ENCODE measurements at places on chromosomes 2 and 18.
A peak's percentile ranks its signal among the peaks of the same experiment; 100 is the strongest.

- DNase-seq: no peak
Measured at GRCh38 chr2:239563561-239563960, 162.7 kb upstream of the HDAC4 start.

GRCh38 chr18:53795610-53796009 is 428.9 kb downstream of the MBD2 start:
- no peak for DNase-seq

GRCh38 chr2:195579776-195580555 is 77.1 kb upstream of the SLC39A10 start:
- DNase-seq: peak; percentile 8

DNA sequence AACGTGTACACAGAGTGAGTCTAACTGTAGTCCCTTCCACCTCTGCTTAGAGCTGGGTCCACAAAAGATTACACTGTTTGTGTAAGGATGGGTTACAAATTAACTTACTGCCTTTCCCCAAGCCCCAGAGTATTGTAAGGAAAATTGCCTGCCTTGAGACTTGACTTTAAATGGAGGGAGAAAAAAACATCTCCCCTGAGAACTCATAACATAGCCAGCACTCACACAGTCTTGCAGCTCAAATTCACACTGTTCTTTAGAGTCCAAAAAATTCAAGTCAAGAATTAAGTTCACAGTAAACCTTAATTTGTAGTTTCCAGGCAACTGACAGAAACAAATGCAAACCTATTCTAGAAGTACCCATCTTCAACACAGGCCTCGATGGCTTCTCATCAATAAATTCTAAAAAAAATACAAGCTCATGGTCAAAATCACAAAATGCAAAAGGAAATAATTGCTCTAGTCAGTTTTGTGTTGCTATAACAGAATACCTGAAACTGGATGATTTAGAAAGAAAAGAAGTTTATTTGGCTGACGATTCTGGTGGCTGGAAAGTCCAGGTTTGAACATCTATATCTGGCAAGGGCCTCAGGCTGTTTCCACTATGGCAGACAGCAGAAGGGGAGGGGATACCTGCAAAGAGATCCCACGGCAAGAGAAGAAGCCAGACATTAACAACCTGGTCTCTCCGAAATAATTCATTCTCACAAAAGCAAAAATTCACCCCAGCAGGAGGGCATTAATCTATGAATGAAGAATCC is 34.6 kb upstream of the TMEM17 start:
- DNase-seq: no peak

DNA sequence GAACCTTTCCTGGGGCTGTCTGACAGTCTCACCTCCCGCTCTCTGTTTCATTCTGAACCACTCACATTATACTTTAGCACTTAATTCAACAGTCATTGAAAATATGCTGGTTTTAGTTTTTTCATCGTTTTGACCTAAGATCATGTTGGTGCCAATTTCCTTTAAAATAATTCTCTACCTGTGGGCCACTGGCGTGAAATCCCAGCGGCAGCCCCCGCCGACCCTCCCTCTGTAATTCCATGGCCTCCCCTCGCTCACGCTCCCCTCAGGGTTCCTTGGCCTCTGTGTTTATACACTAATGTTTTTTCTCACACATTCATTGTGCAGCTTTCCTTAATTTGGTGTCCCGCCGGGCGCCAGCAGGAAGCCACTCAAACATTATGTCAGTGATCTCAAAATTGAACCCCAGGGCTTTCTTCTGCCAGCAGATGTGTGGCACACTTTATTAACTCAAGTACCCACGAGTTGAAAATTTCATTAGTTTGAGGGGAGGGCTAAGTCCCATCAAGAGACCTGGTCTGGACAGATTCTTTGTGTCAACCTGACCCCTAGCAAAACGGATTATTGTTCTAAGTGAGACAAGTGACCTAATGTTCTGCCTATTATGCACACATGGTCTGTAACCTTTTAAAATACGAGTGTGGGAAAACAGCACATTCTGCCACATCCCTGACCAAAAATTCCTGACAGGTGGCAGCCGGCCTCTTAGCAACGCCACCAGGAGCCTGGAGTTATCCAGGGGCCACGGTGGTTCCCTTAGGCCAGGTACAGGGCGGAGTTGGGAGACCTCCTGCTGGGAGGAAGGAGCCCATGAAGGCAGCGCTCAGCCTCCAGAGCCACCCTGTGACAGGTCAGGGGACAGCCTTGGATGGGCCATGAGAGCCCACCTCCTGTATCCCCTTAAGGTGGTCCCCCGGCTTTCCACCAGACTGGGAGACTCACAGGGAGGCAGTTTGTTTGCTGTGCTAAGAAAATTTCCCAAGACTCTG is 53.1 kb downstream of the APOB start:
- DNase-seq: no peak

- no peak for DNase-seq
Measured at GRCh38 chr2:109239720-109240119, 110.7 kb downstream of the SH3RF3 start.

DNA sequence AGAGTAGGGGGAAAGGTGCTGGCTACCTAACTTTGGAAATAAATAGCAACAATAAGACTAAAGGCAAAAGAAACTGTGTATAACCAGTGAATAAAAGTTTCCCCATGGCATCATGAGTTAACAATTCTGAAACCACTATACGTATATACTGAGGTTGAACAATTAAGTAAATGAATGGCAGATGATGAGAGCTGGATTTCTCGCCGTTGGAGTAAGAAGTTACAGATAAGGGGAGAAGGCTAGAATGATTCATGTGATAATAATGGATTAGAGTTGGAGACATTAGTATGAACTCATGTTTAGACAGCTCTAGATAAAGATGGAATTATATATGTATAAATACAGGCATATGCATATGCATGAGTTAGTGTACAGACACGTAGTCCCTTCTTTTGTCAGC is 152.7 kb downstream of the UBR3 start:
- DNase-seq: no peak

GRCh38 chr2:187390891-187391290 is 57.2 kb downstream of the CALCRL start:
- no peak for DNase-seq

DNA sequence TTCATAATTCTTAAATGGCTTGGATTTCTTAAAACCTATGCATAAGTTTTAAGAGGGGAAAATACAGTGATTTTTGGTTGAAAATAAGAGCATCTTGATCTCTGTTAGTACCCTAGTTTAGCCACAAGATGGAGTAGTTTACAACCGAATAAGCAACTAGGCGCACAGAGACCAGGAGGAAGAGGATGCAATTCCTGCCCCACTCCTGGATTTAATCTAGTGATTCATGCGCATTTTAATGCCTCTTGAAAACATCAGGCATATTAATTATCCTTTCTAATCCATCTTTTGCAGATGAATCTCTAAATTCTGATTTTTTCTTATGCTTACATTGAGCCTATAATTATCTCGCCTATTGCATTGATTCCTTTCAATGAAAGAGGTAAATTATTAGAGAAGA is 76.7 kb downstream of the MRPS9 start:
- no peak for DNase-seq

DNA sequence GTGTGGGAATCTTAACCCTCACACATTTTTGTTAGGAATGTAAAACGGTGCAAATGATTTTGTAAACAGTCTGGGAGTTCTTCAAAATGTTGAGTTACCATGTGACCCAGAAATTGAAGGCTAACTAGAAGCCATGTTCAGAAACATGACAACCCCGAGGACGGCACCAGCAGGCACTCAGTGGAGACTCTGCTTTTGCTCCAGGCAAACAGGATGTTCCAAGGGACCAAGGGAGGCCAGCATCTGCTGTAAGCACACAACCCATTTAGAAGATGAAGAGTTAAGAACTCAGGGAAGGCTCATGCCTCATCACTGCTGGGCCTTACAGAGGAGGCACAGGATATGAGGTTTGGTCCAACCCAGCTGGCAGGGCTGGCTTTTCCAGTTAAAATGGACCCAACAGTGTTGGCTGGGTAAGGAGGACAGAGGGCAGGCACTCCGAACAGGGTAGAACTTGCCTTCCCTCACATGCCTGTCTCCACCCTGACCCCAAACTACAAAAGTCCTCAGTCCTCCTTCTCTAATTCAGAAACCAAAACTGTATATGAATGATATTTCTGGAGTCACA is 23.6 kb downstream of the PARD6G start:
- DNase-seq: no peak

GRCh38 chr2:218259099-218259961 is 1.5 kb upstream of the GPBAR1 start:
- DNase-seq: no peak

DNA sequence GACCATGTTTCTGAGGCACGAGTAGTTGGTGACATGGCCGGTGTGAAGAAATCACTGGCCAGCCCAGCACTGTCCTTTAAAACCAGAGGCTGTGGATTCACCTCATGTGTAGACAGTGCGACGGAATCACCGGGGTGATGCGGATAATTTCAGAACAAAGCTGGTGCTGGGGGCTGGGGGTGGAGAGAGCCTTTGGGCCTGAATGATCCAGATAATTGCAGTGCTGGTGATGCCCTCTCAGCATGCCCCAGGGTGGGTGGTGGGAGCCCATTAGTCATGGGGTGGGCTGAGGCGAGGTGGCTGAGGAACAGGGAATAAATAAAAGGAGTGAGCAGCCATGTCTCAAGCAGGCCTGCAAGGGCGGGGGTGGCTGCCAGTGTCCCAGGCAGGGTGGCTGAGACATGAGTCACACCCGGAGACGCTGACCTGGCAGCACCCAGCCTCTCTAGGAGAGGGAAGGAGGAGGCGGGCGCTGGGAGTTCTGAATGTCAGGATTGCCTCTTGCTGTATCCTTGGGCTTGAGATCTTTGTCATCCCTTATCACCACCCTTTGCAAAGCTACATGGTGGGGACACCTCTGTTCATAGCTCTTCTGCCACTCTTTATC is 151.1 kb upstream of the MSH6 start:
- DNase-seq: no peak

- DNase-seq: no peak
Measured at GRCh38 chr2:180442860-180443644, 436.0 kb upstream of the CWC22 start.

GRCh38 chr2:235070063-235070706 is 118.4 kb downstream of the SH3BP4 start:
- DNase-seq: no peak

DNA sequence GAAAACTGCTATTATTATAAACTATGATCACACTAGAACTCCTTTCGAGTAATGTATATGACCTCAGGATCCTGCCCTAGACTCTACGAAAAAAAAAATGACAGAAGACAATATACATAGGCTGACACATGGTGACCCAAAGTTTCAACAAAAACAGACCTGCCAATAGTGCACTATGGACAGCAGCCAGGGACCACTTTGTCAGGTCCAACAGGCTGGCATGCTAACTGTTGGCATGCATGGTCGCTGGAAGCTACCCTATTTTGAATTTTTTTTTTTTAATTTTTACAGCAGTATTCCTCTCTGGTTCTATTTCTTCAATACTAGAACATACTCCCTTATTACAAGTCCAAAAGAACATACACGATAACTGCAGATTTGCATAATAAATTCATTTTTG is 38.1 kb downstream of the REV1 start:
- DNase-seq: no peak

DNA sequence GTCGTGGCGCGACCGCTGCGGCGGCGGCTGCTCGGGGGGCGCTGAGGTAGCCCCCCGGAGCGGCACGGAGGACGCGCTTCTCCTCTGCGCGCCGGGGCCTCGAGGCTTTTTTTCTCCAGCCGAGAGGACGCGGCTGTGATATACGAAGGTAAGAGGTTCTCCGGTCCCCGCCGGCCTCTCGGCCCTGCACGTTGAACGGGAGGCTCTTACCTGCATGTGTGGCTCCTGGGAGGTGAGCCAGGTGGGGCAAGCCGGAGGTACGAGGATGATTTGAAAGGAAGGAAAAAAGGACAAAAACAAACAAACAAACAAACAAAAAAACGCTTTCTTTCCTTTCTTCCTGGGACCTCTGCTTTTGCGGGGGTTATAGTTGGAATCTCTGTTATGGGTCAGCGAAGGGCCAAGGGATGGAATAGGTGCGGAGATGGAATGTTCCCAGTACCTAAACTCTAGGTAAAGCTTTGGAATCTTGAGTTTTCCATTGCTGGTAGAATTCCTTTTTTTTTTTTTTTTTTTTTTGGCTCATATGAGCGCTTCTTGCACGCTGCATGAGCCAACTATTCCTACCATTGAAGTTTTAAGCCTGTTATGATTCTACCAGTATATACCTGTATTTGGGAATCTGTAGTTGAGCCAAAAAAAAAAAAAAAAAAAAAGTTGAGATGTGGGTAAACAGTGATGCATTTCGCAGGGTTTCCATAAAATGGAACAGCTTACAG is 674 bp downstream of the PTPN4 start:
- DNase-seq: peak; percentile 11

DNA sequence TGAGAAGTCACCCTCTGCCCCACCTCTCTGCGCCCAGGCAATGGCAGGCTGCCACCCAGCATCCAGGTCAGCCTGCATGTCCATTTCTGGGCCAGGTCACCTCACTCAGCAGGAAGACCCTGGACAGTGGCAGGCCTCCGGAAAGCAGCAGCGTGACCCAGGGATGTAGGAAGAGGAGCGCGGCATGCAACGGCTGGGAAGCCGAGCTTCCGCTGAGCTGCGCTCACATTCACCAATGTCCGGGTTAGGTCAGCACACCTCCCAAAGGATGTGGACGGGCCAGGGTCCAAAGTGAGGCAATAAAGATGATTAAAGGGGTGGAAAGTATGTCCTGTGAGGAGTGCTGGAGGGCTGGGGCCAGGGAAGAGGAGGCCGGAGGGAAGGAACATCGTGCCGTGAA is 174.5 kb downstream of the CTIF start:
- DNase-seq: no peak

DNA sequence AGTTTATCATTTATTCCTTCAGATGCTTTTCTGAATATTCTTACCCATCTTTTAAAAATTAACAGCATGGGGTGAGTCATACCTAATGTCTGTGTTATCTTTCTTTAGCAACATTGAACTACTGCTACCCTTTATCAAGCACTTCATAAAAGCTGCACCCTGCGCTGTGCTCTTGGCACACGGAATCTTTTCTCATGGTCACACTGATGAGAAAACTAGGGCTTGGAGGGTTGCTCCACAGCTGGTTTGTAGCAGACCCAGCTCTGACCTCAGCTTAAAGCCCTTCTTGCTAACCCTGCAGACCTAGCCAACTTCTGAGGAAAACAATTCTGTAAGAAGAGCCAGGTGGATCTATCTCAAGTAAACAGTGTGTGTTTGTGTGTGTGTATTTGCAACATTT is 106.3 kb downstream of the RNF144A start:
- no peak for DNase-seq

DNA sequence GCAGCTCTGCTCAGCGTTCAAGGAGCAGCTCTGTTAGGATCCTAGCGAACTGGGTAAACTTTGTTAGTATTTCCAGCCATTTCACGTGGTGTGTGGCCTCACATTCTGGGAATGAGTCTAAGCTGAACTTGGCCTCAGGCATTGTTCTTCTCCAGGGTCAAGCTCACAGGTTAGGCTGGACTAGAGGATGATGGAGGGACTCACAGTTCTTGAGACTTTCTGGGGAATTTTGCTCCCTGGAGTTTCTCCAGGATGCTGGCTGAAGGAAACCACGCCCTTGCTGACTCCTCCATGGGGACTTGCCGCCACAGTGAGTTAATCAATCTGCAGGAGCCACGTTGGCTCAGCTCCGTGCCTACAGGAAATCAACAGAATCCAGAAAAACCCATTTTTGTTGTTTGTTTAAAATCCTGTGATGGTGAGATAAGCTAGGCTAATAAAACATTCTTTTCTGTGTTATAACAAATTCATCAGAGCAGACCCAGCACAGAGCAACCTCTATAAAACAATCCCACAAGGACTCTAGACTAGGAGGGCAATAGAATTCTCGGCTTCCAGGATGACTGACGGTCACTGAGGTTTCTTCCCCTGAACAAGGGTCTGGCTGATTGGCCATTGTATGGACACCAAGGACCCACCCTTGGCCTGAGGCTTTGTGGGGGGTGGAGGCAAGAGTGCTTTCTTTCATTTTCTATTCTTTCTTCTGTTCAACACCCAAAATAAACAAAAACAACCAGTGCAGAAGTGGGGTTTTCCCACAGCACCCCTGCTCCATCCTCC is 12.6 kb downstream of the CNDP1 start:
- no peak for DNase-seq

Measured in CD4-positive, alpha-beta T cell treated with Interleukin-6 at 100 ng/mL for 8 hours (primary cell).